Myocyte (in vitro differentiated cells): ENCODE measurements at places on chromosomes 2 and 18. TPM values are rescaled to one million over a fixed set of nuclear protein-coding genes. Genes with fewer than 3 reads are reported as not detected.

PFN4 gene
- 1.1 and 2.1 TPM in 2 replicates for total RNA-seq

CLK1 gene
- 65.5 and 70.0 TPM in 2 replicates for total RNA-seq

IGFBP5 gene
- total RNA-seq, result 15.8 and 23.5 TPM in 2 replicates

GRCh38 chr2:18991177-18992168 lies 366.9 kb downstream of the OSR1 start:
- DNase-seq, result peak; percentile 74

DNA sequence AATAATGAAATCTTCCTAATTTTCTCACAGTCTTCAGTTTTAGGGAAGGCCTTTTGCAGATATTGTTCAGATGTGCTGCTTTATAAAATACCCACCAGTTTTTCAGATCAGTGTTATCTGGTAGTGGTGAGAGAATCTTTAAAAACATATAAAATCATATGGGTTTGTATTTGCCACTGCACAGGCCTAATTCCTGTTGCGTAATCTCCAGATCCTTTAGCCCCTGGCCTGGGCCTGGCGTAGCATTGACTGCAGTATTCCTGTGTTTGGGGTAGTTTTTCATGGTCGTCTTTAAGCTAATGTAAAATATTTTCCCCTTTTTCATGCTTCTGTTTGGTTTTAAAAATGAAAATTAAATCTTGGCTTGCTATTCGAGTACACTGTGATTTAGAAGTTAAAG lies 43.2 kb downstream of the TSHZ1 start:
- no peak for DNase-seq

DNA sequence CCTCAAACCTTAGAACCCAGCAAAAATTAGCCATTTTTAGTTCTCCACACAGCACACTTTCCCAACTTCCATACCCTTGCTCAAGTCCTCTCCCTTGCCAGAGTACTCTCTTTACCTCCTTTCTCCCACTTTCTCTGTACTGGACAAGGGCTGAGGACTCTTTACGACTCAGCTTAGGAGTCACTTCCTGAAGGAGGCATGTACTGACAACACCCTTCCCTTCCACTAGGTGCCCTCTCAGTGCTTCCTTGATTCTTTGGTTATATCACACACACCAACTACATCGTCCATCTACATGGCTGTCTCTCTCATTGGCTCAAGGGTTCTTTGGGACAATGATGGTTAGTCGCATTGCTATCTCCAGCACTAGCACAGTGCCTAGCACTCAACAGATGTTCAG lies 5.2 kb upstream of the C18orf63 start:
- DNase-seq, result peak; percentile 57

DNA sequence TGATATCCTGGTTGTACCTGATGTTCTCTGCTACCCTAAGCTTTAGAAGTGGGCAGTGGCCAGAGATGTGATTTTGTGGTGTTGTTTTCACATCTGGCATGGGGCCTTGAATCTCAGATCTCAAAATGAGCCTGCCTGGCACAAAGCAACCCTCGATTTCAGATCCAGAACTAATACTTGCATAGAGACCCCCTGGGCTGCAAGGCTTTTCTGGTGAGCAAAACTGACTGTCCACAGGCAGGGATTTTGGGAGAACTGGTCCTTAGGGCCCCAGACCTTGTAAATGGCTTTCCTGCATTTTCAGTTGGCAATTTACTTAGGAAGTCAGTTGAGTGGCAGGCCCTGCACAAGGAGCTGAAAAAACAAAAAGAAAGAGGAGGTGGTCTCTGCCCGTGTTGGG lies 265.3 kb downstream of the MYCN start:
- DNase-seq, result no peak

GRCh38 chr2:51511002-51511401 lies 479.1 kb upstream of the NRXN1 start:
- DNase-seq, result no peak

DNA sequence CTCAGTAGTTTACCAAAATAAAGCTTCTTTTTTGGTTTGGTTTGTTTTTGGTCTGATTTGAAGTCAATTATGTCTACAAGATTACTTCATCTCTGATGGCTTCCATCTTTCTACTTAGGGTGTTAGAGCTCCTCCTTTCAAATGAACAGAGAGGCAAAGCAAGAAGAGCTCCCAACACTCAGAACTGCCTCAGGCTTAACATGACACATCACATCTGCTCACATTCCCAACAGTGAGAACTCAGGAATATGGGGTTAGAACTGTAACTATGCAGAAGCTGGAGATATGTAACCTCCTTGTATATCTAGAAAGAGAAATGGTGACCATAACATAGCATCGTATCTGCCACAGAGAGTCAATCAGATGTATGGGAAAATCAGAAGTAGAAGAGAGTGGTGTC lies 11.4 kb upstream of the LRATD1 start:
- DNase-seq, result no peak
